Daoy (cell line): ENCODE measurements at places on chromosomes 6 and 20. TPM values are rescaled to one million over a fixed set of nuclear protein-coding genes. Genes with fewer than 3 reads are reported as not detected.

Gene ADGB
- 1.4 TPM in 1 of 2 replicates, not detected in the other for total RNA-seq

GRCh38 chr6:32462609-32463008 is 22.9 kb downstream of the HLA-DRA start:
- DNase-seq: peak; percentile 85

GRCh38 chr6:73679009-73679408 is 17.0 kb upstream of the CD109 start:
- DNase-seq: no peak

DNA sequence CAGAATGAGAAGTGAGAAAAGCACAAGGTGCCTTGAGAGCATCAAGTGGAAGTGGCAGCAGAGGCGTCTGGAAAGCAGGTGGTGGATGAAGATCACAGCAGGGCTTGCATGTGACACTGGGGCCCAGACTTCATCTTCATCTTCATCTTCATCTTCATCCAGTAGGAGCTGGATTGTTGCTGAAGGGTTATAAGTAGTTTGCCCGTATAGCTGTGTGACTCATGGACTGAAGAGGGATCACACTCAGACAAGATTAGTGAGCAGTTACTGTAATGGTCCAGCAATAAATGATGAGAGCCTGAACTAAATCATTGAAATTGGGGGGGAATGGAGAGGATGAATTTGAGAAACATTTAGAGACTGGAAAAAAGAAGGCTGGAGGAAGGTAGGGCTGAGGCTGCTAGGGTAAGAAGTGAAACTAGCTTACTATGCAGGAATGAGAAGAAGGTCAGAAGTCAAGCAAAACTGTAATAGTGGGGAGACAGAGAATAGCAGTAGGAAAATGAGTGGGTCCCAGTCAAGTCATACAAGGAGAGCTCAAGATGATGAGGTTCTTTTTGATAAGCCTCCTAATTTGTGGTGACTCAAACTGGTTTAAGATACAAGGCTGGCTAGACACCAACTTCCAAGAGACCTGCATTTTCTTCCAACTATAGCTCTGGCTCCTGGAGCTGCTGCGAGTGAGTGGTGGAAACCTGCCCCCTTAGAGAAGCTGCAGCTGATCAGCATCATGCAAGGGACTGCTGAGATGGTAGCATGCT is 92.3 kb upstream of the BEND6 start:
- DNase-seq: peak; percentile 57

DNA sequence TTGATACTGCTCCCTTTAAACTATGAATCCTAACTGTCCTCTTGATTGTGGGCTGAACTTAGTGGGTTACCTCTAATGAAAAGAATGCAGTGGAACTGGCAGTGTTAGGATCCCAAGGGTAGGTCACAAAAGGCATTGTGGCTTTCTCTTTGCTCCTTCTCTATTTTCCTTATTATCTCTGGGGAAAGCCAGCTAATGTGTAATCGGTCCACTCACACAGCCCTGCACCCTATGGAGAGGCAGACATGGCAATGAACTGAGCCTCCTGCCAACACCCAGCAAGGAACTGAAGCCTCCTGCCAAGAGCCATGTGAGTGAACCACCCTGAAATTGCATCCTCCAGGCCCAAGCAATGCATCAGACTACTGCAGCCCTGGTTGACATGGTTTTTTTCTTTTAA is 24.6 kb upstream of the ZNF133 start:
- peak; percentile 9 for DNase-seq

- no peak for DNase-seq
These were observed 195.1 kb downstream of the KIF16B start for GRCh38 chr20:16378122-16378521.

DNA sequence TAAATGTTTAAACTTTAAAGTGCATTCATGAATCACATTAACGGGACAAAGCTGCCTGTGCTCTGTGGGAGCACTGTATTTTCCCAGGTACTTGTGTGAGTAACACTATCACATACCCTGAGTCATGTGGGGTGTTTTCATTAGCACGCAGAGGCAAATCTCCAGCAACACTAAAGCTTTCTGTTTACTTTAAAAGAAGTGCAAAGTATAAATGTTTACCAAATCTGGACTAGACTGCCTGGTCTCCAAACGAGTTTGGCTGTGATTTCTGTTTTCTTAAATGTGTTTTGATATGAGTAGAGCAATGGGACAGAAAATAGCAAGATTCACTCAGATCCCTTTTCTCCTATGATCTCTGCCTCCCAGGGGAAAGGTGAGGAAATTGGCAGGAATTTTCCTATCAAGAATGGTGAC is 28.8 kb upstream of the RIPPLY2 start:
- peak; percentile 71 for DNase-seq

DNA sequence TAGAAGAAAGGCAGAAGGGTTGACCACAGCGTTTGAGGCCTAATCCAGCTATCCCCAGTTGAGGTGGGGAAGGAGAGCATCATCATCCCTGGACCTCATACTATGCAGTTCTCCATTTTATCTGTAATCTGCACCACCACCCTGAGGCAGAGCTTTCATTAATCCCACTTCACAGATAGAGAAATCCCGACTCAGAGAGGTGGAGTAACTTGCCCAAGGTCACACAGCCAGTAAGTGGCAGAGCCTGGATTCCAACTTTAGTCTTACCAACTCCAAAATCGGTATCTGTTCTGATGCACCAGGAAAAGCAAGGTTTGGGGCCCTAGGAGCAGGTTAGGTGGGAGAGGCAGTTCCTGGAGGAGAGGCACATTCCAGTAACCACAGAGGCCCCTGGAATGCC is 6.7 kb downstream of the TMEM74B start:
- DNase-seq: no peak

- no peak for DNase-seq
These were observed 120.8 kb upstream of the TNFAIP3 start for GRCh38 chr6:137746264-137746663.

DNA sequence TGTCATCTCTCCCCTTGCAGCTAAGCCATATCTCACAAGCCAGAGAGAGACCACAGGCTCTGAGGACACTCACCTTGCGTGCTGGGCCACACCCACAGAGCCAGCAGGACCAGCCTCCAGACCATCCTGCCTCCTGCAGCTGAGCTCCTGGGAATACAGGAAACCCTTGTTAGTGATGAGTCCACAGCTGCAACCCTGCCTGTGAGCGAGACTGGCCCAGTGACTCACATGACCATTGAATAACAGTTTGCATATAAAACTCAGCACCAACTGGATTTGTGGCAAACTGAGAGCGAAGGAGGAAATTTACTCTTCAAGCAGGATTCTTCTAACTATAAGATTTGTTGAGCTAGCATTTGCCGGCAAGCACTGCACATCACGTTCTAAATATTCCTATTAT is 3.0 kb downstream of the THBS2 start:
- peak; percentile 90 for DNase-seq

GRCh38 chr6:144248476-144249301 is 36.4 kb upstream of the UTRN start:
- DNase-seq: peak; percentile 28

DNA sequence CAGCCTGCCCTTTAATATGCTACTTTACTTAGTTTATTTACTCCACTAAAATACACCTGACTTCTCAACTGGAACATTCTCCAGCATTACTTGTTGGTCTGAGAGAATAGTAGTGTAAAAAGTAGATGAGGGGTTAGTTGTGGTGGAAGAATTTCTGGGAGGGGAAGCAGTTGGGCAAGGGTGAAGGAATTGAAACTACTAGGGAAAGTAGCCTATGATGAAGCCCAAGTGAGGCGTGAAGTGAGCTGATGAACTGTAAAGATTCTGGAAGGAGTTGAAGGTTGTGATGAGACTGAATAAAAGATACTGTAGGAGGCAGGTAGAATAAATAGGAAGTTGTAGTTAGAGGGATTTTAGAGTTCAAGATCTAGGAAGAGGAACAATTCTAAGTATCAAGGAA is 72.5 kb downstream of the ITCH start:
- no peak for DNase-seq

DNA sequence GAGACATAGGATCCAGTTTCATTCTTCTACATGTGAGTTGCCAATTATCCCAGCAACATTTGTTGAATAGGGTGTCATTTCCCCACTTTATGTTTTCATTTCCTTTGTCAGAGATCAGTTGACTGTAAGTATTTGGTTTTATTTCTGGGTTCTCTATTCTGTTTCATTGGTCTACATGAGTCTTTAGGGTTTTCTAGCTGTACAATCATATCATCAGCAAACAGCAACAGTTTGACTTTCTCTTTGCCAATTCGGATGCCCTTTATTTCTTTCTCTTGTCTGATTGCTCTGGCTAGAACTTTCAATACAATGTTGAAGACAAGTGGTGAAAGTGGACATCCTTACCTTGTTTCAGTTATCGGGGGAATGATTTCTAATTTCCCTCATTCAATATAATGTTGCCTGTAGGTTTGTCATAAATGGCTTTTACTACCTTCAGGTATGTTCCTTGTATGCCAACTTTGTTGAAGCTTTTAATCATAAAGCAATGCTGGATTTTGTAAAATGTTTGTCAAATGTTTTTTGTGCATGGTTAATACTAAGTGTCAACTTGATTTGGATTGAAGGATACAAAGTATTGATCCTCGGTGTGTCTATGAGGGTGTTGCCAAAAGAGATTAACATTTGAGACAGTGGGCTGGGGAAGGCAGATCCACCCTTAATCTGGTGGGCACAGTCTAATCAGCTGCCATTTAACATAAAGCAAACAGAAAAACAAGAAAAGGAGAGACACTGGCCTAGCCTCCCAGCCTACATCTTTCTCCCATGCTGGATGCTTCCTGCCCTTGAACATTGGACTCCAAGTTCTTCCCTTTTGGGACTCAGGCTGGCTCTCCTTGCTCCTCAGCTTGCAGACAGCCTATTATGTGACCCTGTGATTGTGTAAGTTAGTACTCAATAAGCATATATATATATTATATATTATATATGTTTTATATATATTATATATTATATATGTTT is 23.3 kb downstream of the MICA start:
- DNase-seq: no peak
